ENCODE measurements at places on chromosomes 4 and X. TPM values are rescaled to one million over a fixed set of nuclear protein-coding genes. Genes with fewer than 3 reads are reported as not detected.

The IL13RA2 gene
- not detected for total RNA-seq

The AREG gene
- total RNA-seq = 0.95 TPM

The TMEM47 gene
- not detected for total RNA-seq

GRCh38 chrX:9278475-9279233, 186.2 kb upstream of the TBL1X start:
- no peak for DNase-seq

DNA sequence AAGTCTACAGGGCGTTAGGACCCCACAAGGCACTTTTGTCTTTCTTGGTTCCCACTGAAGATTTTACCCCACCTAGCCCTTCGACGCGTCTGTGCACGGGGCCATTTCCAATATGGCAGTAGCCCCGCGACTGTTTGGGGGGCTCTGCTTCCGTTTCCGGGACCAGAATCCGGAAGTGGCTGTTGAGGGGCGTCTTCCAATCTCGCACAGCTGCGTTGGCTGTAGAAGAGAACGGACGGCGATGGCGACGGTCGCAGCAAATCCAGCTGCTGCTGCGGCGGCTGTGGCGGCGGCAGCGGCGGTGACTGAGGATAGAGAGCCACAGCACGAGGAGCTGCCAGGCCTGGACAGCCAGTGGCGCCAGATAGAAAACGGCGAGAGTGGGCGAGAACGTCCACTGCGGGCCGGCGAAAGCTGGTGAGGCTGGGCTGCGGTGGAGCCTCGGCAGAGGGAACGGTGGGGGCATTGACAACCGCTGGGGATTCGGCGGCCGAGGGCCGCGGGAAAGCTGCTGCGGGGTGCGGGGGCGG, at the start of gene USP11:
TSS of gene USP11 (plus strand) at position 207 of the 530 bp plus-strand sequence. CDS start at position 242, 35 bp downstream.
- no peak for DNase-seq

- no peak for DNase-seq
Measured at GRCh38 chr4:1642196-1642951, 41.7 kb downstream of the FAM53A start.

DNA sequence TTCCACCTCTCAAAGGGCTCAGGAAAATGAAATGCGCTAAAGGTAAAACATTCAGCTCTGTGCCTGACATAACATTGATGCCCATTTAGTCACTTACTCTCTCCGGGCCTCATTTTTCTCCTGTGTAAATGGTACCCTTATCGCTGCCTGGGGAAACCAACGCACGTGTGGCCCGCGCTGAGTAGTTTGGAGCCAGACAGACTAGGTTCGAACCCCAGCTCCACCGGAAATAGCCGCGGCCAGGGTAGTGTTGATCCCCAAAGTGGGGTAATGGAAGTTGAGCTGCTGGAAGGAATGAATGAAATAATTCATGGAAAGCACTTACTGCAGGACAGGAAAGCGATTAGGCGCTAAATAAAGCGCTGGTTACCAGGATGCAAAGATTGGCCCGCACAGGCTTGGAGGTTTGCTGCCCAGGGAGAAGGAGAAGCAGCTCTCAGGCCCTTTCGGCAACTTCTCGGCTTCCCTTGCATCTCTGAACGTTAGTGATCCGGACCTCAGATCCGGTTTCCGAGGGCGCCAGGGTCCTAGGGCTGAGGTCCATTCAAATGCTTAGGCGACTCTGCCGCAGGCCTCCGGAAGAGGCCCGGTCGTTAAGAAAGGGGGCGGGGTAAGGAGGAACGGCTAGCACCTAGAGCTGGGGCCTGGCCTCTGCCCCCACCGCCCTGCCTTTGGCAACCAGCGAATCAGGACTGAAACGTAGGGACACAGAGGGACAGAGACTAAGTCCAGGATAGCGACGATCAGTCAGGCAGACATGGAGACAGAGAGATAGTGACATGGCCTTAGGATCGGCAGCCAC, 13.3 kb downstream of the NKX3-2 start:
- DNase-seq = no peak
